ENCODE measurements at places on chromosomes 4 and X.

- DNase-seq: no peak
These were observed 549.8 kb upstream of the PRKX start for GRCh38 chrX:4263030-4263803.

GRCh38 chrX:20394451-20394850, 127.7 kb upstream of the RPS6KA3 start:
- DNase-seq: no peak

- DNase-seq: no peak
These were observed 53.1 kb upstream of the TMEM33 start for GRCh38 chr4:41881981-41882624.

- DNase-seq: no peak
These were observed 72.7 kb upstream of the NALF2 start for GRCh38 chrX:69431420-69431819.

- no peak for DNase-seq
These were observed 16.3 kb downstream of the SLC6A8 start for GRCh38 chrX:153704021-153704526.

GRCh38 chrX:3669841-3670475, 43.5 kb downstream of the PRKX start:
- no peak for DNase-seq

DNA sequence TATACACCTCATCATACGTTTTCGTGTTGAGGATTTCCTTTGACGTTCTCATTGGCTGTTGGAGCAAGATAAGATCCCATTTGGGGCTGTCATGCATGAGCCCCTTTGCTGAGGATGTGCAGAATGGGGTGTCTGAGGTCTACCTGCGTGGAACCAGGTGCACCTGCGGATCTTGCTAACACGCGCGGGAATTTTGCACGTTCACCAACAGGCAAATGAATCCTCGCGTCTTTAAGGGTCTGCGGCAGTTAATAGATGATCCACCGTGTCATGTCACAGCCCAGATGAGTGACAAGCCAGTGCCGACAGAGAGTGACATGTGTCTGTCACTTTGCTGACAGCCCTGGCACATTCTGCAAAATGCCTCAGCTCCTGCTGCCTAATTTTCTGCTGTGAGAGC, 56.3 kb upstream of the SHOX start:
- DNase-seq: no peak

- DNase-seq: no peak
These were observed 16.1 kb upstream of the TASL start for GRCh38 chrX:30593440-30594200.

GRCh38 chr4:14375816-14376215, 626.5 kb upstream of the CPEB2 start:
- no peak for DNase-seq

GRCh38 chr4:107999932-108000539, 10.3 kb downstream of the HADH start:
- DNase-seq: no peak

- DNase-seq: no peak
These were observed 16.7 kb downstream of the EVC2 start for GRCh38 chr4:5691491-5692132.
